ENCODE measurements at places on chromosomes 7 and 10.

DNA sequence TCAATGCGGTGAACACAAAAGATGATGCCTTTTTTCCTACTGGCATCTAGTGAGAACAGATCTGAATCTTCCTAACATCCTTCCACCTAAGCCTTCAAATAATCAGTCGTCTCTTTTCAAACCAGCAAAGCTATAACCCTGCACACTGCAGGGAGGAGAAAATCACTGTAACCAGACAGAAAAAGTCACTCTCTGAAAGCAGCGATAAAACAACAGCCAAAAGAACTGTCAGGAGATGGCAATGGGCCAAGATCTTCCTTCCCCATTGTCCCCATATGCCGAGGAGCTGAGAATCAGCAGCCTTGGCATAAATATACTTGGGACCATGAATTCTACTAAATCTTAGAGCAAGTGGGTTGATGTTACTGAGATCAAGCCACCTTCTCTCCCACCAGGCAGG lies 13.1 kb downstream of the FZD9 start:
- DNase-seq, result no peak

GRCh38 chr10:101691081-101691480 lies 3.9 kb downstream of the FBXW4 start:
- no peak for DNase-seq

DNA sequence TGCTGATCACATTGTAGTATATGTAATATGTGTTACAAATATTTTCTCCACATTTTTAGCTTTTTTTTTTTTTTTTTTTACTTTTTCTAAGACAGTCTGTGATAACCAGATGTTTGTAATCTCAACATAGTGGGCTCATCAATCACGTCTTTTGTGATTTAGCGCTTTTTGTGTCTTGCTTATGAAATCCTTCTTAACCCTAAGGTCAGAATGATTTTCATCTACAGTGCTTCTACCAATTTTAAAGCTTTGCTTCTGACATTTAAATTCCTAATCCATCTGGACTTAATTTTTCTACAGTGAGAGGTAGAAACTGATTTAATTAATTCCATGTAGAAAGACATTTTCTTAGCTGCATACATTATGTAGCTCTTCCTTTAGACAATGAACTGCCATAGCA lies 626.4 kb downstream of the TNS3 start:
- no peak for DNase-seq

- peak; percentile 62 for DNase-seq
These were observed 139.3 kb downstream of the GLI3 start for GRCh38 chr7:42097752-42098151.
